ENCODE measurements at places on chromosomes 3 and 15. TPM values are rescaled to one million over a fixed set of nuclear protein-coding genes. Genes with fewer than 3 reads are reported as not detected.
A peak's percentile ranks its signal among the peaks of the same experiment; 100 is the strongest.

GRCh38 chr3:154758109-154758868 lies 321.8 kb upstream of the MME start:
- DNase-seq, result peak; percentile 39

Gene MKRN2OS
- not detected for total RNA-seq

- no peak for DNase-seq
These were observed 24.2 kb upstream of the ZPLD1 start for GRCh38 chr3:102410616-102411015.

GRCh38 chr3:131526801-131527347 lies 24.1 kb upstream of the MRPL3 start:
- no peak for DNase-seq

DNA sequence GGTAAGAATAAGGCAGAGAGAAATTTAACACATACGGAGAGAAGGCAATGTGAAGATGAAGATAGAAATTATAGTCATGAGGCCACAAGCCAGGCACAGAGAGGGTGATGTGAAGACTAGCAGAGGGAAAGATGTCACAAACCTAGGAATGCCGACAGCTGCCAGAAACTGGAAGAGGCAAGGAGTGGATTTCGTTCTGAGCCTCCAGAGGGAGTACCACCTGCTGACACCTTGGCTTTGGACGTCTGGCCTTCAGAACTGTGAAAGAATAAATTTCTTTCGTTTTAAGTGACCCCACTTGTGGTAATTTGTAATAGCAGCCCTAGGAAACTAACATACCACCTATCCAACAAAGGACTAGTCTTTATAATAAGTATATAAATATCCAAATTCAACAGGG lies 5.0 kb upstream of the SGO1 start:
- no peak for DNase-seq

DNA sequence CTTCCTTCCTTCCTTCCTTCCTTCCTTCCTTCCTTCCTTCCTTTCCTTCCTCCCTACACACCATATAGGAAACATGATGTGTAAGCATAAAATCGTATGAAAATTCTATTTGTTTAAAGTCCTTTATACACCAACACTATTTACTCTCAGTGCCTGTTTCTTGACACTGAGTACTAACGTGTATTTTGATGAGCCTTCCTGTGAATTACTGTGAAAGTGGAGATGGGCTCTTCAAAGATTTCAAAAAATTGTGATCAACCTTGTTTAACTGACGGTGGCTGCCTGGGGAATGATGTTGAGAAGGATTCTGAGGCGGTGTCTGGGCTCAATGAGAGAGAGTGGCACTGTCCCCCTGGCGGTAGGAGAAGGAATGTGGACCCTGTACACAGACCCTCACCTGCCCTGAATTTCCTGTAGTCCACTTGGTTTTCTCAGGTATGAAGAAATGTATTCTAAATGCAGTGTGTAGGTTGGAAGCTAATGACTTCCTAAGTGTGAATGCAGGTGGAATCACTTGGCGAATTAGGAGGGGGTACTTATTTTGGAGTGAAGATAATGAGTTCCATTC lies 237.9 kb downstream of the GAP43 start:
- DNase-seq, result no peak

Gene RASGRF1
- 0.15 TPM for total RNA-seq

DNA sequence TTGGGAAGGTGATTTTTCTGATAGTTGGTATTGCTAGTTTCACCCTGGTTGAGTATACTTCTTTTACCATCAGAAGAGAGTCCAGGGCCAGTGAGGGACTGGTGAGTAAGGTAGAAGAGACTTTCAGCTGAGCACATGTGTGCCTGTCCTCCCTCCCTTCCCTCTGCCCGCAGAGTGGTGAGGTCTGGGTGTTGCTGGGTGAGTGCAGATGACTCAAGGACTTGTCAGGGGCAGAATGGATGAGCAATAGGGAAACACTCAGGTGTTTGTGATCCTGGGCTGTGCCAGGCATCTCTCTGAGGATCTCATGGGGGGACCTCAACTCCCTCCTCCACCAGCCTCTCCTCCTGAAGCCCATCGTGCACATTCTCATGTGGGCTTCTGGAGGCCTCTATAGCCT lies 76.0 kb upstream of the GSK3B start:
- DNase-seq, result peak; percentile 48

Data from H4 (cell line).